BE2C (cell line): ENCODE measurements at places on chromosomes 11 and 22.
A peak's percentile ranks its signal among the peaks of the same experiment; 100 is the strongest.

- no peak for DNase-seq
Observed at GRCh38 chr11:86159581-86159891, 85.0 kb upstream of the EED start.

DNA sequence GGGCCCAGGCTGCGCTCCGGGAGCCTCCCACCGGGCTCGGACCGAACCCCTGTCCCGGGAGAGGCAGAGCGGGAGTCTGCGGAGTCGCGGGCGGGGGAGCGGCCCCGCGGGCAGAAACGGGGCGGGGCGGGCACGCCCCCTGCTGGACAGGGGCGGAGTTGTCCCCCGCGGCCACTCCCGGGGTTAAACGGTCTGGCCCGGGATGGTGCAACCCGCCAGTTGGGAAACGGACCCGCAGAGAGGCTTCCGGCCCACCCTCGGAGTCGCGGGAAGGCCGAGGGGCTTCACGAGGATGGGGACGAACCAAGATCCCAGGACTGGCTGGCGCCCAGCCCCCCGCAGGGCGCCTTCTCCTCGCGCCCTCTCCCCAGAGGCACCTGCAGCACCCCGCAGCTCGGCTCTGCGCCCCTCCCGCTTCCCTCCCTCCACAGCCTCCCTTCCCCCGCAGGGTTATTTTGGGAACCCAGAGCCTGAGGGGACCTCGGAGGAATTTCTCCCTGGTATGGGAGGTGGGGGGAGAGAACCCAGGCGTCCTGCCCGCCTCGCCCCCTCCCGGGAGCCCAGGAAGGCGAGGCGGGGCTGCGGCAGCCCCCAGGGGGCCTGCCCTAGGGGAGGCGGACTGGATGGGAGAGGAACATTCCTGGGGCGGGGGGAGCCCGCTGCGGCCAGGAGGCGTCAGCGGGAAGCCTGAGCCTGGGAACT, 902 bp downstream of the RASGRP2 start:
- DNase-seq = peak; percentile 40

GRCh38 chr11:113960702-113961330, 14.1 kb upstream of the HTR3A start:
- no peak for DNase-seq

GRCh38 chr22:35150183-35151107, 84.5 kb downstream of the ISX start:
- peak; percentile 82 for DNase-seq

GRCh38 chr22:23288301-23289129, 108.2 kb downstream of the BCR start:
- DNase-seq = no peak

GRCh38 chr11:99739464-99740089, 718.8 kb downstream of the CNTN5 start:
- DNase-seq = peak; percentile 32

DNA sequence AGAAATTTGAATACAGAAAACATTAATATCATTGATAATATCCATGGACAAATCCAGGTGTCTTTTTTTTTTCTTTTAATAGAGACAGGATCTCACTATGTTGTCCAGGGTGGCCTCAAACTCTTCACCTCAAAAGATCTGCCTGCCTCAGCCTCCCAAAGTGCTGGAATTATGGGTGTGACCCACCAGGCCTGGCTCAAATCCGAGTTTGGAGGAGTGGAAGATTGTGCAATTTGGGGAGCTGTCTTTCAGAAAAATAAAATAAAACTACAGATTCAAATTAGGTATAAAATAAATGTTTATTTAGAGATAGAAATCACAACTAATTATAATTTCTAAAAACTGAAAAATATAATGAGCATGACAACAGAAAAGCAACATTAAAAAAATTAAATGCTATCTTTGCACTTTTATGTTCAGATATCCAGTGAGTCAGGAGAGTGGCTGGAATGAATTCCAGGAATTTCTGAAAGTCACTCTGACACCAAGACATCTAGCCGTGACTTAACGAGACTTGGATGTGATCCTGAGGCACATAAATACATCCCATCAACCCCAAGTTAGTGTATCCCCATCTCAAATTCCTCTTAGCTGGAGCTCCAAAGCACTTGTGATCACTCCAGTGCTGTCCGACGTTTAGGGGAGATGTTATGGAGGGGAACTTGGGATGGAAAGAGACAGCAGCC, 128.6 kb upstream of the THY1 start:
- DNase-seq = no peak

GRCh38 chr22:44130076-44130711, 50.5 kb upstream of the PARVG start:
- peak; percentile 38 for DNase-seq

DNA sequence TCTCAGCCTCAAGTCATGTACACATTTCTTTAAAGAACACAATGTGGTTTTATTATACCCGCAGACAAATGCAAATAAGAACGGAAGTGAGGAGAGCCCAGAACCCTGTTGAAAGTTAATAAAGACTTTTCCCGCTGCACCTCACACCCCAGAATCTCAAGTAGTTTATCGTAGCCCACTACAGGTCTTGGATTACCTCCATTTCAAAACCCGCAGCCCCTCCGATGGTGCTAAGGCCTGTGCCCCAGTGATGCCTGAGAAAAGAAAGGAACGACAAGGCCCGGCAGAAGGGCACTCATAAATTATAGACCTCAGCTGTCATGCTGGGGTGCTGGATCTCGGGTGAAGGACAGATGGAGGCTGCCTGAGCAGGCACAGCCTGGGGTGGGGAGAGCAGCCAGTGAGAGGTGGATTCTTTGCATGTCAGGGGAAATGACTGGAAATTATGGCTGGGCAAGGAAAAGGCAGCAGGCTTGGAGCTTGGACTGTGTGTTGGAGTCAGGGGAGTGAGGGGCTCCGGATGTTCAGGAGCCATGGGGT, 354.1 kb downstream of the NTM start:
- DNase-seq = no peak

- DNase-seq = no peak
Observed at GRCh38 chr22:21755851-21756284, 20.3 kb upstream of the YPEL1 start.

GRCh38 chr11:2484576-2485125, 39.8 kb downstream of the KCNQ1 start:
- DNase-seq = no peak
